Inflammatory macrophage (primary cell): ENCODE measurements at places on chromosomes 13 and 19.

- no peak for DNase-seq
Observed at GRCh38 chr19:57947088-57947418, 453 bp downstream of the ZNF256 start.

DNA sequence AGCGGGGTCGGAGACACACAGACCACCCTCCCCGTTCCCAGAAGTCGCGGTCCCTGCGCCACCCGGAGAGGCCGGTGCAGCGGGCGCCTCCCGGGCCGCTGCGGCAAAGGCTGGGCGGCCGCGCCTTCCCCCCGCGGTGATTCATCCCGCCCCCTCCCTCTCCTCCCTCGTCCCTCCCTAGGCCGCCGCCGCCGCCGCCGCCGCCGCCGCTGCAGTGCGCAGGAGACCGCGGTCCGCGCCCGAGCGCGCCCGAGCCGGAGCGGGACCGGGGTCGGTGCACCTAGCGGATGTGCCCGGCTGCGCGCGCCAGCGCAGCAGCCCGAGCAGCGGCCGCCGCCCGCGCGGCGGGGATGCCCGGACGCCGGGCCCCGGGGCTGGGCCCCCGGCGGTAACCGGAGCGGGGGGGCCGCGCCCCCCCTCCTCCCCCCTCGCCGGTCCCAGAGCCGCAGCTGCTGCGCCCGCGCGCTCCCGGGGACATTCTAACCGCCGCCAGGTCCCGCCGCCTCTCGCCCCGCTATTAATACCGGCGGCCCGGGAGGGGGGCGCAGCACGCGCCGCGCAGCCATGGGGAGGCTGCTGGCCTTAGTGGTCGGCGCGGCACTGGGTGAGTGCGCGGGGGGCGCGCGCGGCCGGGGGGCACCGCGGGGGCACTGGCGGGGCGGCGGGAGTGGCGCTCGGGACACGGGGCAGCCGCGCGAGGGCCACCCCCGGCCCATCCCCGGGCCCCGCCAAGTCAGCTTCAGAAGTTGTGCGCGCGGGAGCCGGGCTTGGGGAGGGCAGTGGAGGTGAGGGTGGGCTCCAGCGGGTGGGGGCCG, at the start of gene SCN1B:
SCN1B (plus strand) TSS at position 214 of the 815 bp plus-strand sequence; CDS start at position 565, 351 bp downstream.
- DNase-seq, result peak; percentile 40

GRCh38 chr19:40147338-40147692, 43.9 kb upstream of the MAP3K10 start:
- no peak for DNase-seq

- no peak for DNase-seq
Observed at GRCh38 chr13:66429156-66429555, 801.0 kb downstream of the PCDH9 start.

DNA sequence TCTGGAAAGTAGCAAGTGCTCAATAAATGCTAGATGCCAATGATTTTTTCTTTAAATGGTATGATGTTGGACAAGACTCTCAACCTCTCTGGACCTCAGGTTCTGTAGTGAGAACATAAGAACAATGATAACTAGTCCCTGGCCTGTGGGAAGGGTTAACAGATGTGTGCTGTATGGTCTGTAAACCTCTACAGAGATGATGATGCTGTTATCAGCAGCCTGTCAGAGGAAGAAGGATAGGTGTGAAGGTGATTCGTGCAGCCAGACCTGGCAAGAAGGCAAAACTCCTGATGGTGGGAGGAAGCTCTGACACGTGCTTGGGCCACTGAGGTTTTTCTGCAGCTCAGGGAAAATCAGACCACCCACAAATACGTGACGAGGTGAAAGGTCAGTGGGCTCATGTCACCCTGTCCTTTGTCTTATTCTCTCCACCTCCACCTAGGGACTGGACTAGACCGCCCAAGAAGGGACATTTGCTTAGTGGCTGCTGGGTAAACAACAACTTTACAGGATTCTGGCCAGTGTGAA, 36.7 kb upstream of the UBL3 start:
- no peak for DNase-seq

DNA sequence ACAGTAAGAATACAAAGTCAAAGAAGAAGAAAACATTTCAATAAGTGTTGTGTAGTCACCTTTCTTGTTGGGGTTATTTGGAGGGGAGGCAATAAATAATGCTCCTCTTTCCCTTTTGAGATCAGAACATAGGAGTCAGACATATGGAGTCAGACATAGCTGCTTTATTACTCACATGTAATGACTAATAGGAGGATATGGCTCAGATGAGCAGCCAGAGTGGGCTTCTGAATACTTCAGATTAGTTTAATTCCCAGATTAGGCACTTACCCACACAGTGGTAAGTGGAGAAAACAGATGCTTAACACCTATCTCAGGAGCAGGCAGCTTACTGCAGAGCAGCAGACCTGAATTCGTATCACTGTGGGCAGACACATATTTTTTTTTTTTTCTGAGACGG, 31.7 kb upstream of the C1QTNF9B start:
- no peak for DNase-seq

GRCh38 chr19:16076154-16076957, at the start of gene TPM4:
Gene TPM4, plus strand, starts transcription at chr19:16076495. Its CDS starts 71 bp downstream, at chr19:16076566.
- DNase-seq, result peak; percentile 95

DNA sequence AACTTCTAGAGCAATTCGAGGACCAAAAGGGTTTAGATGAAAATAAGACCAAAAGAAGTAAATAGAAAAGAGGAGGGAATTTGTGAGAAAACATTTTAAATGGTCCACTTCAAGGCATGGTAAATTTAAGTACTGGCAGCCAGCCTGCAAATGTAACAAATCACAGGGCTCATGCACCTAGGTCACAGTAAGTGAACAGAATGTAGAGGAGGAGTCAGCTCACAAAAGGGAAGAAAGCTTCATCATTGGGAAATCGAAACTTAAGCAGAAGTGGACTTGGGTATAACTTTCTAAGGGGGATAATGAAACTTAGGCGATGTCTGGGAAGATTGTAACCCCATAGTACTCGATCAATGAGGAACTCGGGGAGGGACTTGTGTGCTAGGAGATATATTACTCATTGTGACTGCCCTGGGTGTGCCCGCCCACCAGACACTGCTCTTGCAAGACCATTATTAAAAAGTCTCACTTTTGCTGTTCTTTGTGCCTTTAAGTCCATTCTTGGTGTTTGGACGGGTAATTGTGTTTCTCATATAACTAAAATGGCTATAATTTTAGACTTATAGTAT, 1053.6 kb upstream of the MIR17HG start:
- DNase-seq, result no peak

DNA sequence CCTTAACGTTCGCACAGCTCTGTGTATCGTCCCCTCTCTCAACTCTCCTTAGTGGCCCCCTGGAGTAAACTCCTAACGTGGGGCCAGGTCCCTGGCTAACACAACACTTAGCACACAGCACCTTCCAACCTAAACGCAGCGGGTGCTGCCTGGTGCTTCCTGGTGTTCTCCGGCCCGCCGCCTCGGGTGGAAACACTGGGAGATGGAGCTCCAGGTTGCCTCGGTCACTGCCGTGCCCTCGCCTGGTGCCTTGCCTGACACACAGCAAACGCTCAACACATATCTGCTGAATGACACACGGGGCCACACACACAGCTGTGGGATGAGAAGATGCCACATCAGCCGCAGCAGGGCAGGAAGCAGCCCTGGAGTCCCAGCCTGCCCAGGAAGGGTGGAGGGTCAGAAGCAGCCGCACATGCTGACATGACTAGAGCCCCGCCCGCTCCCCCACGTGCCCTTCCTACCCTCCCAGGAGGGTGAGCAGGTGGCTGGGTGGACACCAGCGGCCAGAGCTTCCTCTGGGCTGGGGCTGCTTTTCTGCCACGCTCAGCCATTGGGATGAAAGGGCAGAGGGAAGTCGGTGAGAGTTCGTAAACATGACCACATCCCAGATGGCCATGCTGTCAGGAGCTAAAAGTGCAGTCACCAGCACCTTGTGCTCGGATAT, 6.6 kb downstream of the PEPD start:
- DNase-seq, result peak; percentile 3

DNA sequence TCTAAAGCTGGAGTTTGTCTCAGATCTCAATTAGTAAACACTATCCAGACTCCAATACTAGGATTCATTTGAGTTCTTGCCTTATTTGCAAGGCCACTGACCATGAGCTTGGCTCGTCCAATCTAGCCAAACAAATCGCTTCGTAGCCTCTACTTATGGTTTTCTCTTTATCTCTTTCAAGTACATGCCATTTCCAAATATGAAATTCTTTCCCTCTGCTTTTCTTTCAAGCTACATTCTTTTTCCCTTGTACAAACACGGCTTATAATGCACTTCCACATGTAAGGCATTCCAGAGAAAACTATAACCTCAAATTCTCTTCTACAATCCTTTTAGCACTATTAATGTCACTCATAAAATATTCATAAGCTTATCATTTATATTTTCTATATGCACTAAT, 10.9 kb upstream of the N4BP2L1 start:
- no peak for DNase-seq

DNA sequence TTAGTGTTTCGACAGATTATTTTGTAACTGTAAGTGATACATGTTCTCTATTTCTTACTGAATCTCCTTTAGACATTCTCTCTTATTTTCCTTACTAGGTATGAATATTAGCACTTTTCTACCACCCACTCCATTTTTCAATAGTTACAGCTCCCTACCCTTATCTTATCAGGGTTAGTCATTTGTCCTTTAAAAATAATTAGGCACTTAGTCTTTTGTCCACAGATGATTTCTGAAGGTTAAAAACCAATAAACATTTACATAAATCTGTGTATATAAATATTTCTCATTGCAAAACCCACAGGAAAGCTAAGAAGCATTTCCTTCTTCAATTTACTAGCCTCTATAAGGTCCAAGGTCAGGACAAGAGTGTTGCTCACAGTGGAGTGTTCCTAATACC, 624.1 kb upstream of the MIR17HG start:
- no peak for DNase-seq

DNA sequence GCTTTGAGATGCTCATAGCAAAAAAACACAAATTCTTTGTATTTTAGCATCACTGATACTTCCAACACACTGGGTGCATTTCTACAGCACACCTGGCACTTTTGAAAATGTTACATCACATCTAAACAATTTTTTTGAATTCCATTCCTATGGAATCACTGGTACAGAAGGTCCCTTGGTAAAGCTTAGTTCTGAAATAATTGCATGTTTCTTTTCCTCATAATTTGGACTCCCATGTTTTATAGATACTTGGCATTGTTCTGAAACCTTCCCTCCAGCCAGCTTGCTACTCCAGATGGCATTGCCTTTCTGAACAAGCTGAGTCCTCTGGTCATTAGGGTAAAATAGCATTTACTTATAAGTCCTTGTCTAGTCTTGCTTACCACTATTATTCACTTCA, 481.3 kb upstream of the GPC6 start:
- no peak for DNase-seq

GRCh38 chr13:64871742-64872141, 2358.4 kb downstream of the PCDH9 start:
- no peak for DNase-seq

GRCh38 chr13:58144616-58145015, 513.1 kb downstream of the PCDH17 start:
- no peak for DNase-seq

DNA sequence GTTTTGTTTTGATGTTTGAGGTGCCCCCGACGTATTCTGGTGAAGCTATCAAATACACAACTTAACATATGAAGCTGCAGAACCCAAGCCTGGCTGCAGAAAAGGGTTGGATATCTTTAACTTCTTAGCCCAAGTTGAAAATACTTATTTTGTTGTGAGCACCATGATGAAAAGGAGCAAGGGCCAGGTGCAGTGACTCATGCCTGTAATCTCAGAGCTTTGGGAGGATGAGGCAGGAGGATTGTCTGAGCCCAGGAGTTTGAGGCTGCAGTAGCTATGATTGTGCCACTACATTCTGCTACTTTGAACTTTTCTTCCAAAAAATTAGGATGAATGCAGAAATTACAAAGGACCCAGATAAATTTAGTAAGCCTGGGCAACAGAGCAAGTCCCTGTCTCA, 44.1 kb upstream of the UBE2L5 start:
- DNase-seq, result no peak

- no peak for DNase-seq
Observed at GRCh38 chr13:99540530-99540929, 39.3 kb downstream of the TM9SF2 start.

GRCh38 chr13:20972731-20973130, 70.2 kb upstream of the XPO4 start:
- no peak for DNase-seq

GRCh38 chr19:55454787-55455243, 6.6 kb downstream of the ISOC2 start:
- DNase-seq, result peak; percentile 44

DNA sequence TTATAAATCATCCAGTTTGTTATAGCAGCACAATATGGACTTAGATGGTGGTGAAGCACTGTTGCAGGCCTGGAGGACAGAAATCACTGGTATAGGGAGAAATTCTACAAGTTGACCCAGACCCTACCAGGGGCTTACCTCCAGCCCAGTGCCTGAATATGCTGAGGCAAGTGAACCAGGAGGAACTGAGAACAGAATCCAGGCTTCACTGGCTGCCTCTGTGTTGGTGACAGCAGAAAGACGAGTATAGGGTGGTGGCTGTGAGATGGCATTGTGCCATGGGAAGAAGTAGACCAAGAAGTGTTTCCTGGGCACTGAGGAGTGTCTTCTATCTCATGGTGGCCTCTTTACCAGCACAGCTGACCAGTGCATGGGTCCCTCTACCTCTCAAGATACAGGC, 15.9 kb upstream of the EID2 start:
- DNase-seq, result no peak

DNA sequence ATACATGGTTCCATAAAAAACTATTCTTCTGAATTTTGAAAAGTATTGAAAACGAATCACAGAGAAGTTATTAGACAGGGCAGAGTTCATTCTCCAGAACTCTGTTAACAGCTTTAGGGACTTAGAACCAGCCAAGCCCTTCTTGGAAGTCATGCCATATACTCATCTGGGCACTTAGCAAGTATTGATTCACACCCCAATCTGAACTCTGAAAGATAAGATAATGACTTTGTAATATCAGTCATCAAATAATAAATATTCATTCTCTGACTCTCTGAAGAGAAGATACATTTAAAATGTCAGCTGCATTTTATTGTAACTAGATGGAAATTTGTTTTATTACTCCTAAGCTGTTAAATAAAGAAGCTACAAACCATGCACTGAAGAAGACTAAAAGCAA, 43.8 kb upstream of the ITM2B start:
- DNase-seq, result no peak
